HTR-8/SVneo (cell line): ENCODE measurements at places on chromosomes 3 and 15.

DNA sequence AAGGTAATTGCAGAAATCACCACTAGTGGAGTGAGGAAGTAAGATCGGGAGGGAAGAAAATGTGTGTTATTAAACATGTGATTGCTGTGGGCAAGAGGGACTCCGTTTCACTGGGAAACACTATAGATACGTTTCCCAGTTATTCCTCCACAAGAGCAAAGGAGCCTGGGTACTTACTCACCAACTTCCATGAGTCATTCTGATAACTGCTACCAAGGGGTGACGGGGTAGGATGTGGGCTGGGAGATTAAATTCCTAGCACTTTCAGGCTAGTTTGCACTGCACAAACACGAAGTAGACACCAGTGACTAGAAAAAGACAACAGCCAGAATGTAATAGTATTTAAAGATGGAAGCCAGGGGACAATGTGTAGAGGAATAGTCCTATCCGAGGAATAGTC is 812.9 kb upstream of the CFAP20DC start:
- DNase-seq, result peak; percentile 19

GRCh38 chr3:138082992-138083386 is 32.4 kb downstream of the DZIP1L start:
- DNase-seq, result no peak

DNA sequence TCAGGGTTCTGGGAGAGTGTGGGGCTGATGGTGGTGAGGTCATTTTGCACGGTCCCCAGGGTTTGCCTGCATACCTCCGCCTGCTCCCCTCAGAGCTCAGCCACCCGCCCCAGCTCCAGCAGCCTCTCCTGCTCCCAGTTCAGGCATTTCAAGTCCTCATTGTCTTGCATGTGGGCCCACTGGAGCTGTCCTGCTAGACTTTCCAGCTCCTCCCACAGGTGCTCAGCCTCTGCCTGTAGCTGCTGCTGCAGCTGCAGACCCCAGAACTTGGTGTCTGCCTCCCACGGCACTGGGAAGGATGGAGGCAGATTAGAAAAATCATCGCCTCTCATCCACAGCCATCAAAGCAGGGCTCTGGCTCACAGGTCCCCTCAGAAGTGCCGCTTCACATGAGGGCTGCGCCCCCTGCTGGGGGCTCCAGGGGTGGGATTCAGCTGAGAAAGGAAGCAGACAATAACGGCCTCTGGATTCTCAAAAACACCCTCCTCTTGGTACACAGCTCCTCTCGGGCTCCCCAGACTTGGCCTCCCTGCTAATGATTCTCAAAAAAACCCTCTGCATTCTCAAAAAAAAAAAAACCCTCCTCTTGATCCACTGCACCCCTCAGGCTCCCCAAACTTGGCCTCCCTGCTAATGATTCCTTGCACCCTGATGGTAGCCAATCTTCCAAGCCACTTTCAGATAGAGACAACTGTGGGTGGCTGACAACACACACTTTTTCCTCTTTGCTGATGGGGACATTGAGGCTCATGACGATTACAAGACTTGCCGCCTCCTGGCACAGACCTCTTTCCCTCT is 89.3 kb upstream of the C2CD4B start:
- DNase-seq, result peak; percentile 56

- DNase-seq, result no peak
These were observed 482.1 kb downstream of the OCA2 start for GRCh38 chr15:27617013-27617412.

- DNase-seq, result no peak
These were observed 71.0 kb downstream of the ADAMTS7 start for GRCh38 chr15:78739996-78740903.

DNA sequence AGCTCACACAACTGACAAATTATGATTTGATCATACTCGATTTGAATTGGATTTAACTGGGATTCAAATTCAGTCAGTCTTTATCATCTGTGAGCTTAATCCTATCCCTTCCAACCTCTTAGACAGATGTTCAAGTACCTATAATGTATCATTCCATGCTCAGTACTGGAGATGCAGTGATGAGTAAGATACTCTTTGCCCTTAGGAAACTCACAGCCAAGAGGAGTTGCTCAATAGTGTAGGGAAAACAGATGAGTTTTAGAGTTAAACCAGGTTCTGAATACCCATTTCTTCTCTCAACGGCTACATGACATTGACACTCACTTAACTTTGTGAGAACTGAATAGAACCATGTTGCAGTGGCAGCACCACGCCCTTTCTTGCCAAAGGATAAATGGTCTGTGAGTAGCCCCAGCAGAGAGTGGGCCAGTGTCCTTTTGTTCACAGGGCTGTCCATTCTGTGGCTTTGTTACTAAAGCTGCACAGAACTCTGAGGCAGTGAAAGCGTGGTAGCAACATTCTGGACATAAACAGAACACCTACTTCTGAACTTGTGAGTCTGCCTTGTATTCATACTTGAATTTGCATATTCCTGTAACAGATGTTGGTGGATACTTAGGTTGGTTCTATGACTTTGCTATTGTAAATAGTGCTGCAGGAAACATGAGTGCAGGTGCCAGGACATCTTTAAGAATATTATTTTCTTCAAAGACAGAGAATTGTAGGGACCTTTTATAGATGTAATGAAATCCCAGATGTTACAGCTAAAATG is 91.6 kb downstream of the RASA2 start:
- DNase-seq, result no peak

GRCh38 chr3:136678981-136679380 is 73.2 kb downstream of the STAG1 start:
- no peak for DNase-seq

- no peak for DNase-seq
These were observed 158.4 kb upstream of the BCL6 start for GRCh38 chr3:187903697-187904096.

DNA sequence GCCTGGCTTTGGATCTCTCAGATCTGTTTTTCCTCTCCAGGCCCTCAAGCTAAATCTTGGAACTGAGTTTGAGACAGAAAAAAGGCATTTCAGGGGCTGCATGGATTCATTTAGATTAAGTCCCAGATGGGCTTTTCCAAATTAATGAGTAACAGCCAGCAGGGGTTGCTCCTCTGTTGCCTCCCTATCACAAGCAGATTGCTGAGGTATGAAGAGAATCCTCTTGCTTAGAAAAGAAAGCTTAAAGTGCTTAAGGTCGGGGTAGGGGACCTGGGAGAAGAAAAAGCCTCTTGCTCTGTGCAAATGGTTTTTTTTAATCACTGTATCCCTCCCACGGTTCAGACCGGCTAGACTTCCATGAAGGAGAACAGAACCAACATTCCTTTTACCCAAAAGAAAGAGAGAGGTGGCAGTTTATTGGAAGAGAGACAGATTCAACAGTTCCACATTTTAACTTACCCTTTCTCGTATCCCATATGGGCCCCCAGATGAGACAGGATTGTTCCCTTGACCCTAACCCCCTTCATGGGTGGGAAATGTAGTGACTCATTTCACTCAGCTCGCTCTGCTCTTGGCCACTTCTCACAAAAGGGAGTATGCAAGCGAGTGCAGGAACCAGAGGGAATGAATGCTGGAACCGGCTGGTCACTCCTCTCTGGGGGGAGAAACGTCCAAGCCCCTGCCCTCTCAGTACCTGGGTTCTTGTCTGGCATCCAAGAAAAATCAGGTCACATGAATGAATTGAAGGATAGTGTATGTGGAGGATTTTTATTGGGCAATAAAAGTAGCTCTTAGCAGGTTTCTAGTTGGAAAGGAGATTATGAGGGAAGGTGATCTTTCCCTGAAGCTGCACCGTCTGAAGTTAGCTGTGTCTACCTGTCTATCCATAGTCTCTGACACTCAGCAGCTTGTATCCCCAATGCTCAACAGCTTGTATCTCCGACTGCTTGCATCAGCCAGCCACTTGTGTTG is 745.2 kb downstream of the SI start:
- no peak for DNase-seq
